ENCODE measurements at places on chromosomes 1 and 21.

GRCh38 chr1:104132382-104132973 is 382.8 kb downstream of the AMY1C start:
- peak; percentile 45 for DNase-seq

DNA sequence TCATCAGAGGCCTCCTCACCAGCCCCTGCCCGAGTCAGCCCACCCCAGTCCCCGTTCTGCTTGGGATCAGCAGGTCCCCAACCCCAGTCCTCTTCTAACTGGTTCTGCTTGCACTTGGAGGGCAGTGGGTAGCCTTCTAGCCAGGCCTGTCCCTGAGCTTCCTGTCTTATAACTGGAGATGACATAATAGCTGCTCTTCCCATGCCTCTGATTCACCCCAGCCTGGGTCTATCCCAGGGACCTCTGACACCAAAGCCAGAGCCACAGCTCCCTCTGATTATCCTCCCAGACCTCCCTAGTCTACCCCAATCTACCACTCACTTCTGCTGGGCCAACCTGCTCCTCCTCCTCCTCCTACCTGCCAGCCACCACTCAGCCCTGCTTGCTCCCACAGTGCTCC is 31.4 kb downstream of the IQGAP3 start:
- no peak for DNase-seq

DNA sequence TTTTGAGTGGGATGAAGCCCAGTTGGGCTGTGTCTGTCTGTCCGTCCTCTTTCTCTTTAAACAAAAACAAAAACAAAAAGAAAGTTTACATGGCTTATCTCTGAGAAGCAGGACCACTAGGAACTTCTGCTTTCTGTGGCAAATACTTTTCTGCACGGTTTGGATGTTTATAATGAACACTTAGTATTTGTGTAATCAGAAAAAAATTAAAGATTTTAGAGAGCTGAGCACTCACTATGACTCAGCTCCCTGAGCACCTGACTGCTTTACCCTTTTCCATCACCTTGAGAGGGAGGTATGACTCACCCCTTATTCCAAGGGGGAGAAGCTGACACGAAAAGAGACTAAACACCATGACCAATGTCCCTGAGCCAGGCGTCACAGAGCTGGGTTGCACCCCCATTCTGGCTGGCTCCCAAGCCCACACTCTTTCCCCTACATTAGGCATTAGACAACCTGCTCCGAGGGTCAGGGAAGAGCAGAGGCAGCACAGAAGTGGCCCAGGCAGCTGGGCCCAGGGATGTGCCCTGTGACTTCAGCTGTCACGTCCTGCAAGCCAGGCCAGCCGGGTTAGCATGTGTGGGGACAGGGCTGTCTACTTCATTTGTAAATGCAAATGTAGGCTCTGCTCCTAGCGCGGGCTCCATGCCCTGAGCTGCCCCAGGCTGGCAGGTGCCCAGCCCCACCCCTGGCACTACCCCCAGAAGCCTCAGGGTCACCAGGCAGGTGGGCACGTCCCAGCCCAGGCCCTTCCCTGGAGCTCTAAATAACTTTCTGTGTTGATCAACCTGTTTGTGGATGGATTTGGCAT is 30.4 kb downstream of the RAP1GAP start:
- no peak for DNase-seq

DNA sequence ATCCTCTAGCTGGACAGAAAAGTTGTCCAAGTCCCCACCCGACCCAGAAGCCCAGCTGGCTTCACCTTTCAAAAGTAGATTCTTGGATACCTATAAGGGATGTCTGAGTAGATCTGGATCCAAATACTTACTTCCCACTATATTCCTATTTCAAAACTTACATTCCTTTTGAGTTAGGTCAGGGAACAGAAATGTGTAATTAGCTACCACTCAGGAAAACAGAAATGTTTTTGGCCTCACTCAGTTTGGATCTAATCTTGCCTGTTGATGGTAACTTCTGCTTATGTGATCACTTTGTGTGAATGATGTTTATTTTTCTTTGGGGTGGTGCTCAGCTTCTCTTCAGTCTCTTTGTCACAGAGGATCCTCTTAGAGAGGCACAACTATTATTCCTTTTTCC is 814.4 kb upstream of the RGS18 start:
- DNase-seq: no peak

DNA sequence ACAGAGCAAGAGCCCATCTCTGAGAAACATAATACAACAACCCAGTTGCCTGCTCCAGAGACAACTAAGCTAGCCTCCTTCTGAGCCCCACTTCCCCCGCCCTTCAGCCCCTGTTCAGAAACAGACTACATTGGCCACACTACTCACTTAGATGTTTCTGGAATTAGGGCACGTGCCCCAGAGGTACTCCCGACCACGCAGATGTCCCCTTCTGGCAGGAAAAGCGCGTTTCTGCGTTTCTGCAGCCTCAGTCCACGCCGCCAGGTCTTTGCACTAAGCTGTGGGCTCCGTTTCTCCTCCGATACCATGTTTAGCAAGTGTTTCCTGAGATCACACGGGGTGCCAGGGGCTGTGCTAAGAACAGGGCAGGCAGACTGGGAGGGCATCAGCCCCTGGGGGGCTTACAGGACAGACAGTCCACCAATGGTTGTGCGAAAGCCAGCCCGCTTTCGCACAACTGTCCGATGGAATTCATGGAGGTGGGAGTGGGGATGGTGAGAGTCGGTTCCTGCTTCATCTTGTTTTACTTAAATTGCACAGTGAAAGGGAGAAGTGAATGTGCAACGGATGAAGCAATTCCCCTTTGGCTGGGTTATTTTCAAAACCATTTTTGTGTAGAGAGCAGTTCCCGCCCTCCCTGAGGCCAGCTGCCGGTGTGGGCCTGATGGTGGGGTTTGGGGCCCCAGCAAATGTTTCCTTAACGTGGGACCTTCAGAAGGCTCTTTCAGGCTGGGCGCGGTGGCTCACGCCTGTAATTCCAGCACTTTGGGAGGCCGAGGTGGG is 2.7 kb downstream of the PIK3CD start:
- DNase-seq: no peak

- no peak for DNase-seq
Measured at GRCh38 chr1:115755456-115756370, 12.8 kb downstream of the CASQ2 start.

- DNase-seq: no peak
Measured at GRCh38 chr1:91691525-91691924, 190.9 kb downstream of the CDC7 start.

DNA sequence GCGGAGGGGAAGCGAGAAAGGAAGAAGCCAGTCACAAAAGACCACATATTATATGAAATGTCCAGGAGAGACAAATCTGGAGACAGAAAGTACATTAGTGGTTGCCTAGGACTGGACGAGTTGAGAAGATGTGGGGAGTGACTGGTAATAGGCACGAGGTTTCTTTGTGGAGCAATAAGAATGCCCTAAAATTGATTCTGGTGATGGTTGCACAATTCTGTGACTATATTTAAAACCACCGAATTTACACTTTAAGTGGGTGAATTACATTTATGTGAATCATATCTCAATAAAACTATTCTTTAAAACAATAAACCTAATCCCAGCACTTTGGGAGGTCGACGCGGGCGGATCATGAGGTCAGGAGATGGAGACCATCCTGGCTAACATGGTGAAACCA is 63.1 kb downstream of the ZNF281 start:
- no peak for DNase-seq

- no peak for DNase-seq
Measured at GRCh38 chr1:156914440-156914856, 6.0 kb upstream of the LRRC71 start.

GRCh38 chr1:38009088-38009840 is 3.3 kb upstream of the UTP11 start:
- DNase-seq: no peak

Data from COLO829 (cell line).